ENCODE measurements at places on chromosomes 12 and 14.

GRCh38 chr12:75116646-75117198 lies 92.9 kb downstream of the KCNC2 start:
- no peak for DNase-seq

DNA sequence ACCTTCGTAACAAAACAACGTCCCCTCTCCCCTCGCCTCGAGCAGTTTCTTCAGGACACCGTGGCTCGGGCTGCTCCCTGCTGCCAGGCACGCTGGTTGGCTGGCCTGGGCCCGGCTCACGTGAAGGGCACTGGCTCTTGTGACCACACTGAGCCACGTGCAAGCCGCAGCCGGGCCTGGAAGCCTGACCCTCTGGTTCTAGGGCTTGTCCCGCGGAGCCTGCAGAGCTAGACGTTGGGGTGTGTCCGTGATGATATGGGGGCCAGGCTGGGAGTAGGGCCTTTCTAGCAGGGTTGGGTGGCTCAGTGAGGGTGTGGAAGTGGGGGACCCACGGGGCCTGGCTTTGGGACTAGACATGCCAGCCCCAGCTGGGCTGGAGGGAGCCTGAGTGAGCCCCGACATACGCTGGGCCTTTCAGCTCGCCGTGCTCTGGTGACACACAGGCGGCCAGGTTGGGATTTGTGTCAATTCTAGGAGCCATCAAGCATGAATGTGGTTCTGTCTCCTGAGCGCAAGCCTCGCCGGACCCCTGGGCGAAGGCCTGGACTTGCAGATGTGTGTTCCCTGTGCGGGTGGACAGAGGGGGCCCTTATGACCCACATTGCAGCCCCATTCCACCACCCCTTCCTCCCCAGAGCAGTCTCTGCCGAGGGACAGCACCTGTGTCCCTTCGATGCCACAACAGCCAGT lies 13.6 kb upstream of the AMN start:
- DNase-seq, result no peak

- DNase-seq, result no peak
Observed at GRCh38 chr12:75097003-75097402, 112.6 kb downstream of the KCNC2 start.

DNA sequence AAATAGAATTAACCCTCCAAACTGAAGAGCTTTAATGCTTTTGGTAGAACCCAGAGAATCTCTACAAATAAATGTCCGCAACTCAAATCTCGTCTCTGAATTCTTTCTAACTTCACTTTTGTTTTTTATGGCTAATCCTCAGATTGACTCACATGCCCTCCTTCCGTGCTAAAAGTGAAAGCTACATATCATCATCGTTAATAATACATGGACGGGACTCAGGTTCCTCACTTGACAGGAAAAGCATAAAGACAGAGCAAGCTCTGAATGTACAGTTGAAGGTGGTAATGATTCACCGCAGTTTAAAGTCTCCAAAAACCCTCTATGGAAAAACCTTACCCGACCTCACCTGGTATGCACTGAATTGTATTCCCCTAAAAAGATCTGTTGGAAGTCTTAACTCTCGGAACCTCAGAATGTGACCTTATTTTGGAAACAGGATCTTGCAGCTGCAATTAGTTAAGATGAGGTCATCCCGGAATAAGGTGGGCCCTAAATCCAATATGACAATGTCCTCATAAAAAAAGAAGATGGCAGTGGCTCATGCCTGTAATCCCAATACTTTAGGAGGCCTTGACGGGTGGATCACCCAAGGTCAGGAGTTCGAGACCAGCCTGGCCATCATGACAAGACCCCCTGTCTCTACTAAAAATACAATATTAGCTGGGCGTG lies 147.4 kb upstream of the FOXN3 start:
- no peak for DNase-seq

- DNase-seq, result peak; percentile 46
Observed at GRCh38 chr12:122422730-122423257, 325 bp upstream of the CLIP1 start.

DNA sequence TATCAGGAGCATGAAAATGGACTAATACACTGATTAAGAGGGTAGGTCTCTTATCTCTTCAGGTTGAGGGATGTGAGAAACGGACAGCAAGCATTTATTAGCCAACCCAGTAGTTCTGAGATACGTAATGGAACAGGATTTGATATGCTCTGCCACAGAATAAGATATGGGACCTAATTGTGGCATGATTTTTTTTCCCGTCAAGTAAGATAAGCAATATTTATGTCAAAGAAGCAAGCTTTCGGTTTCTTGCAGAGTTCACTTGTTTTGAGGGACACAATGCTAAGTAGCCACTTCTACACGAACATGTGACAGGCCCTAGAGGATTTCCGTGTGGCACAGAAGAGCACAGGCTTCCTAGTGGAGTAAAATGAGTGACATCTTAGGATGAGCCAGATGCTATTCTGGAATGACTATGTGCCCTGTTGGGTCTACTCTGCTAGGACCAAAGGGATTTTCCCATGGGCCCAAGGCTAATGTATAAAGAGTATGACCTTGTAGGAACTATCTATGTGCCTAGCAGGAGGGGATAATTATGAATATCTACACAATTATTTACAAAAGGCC lies 57.9 kb downstream of the SLC38A1 start:
- DNase-seq, result no peak

DNA sequence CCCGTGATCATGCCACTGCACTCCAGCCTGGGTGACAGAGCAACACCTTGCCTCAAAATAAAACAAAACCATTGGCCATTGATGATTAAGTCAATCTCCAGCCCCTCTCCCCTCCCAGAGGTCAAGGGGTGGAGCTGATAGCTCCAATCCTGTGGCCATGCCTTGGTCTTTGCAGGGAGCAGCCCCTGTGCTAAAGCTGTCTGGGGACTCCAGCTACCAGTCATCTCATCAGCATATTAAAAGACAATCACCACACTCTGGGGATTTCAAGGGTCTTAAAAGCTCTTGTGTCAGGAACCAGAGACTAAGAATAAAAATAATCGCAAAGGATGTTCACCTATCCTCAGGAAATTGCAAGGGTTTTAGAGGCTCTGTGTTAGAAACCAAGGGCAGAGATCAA lies 30.6 kb downstream of the HCAR2 start:
- no peak for DNase-seq

GRCh38 chr12:103373088-103373523 lies 122.7 kb downstream of the C12orf42 start:
- no peak for DNase-seq

DNA sequence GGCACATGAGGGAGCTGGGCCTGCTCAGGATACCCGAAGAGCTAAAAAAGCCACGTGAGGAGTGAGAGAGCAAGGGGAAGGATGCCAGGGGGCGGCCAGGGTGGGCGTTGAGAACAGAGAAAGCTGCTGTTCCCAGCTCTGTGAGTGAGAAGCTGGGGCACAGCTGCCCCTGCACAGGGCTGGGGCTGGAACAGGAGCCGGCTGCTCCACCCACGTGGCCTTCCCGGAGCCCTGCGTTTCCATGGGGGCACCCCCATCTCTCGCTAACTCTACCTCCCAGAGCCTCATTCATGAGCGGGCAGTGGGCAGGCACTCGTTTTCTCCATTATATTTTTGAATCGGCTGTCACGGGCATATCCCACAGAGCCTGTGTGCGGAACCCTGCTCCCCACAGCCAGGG lies 42.7 kb downstream of the RFLNA start:
- DNase-seq, result no peak

DNA sequence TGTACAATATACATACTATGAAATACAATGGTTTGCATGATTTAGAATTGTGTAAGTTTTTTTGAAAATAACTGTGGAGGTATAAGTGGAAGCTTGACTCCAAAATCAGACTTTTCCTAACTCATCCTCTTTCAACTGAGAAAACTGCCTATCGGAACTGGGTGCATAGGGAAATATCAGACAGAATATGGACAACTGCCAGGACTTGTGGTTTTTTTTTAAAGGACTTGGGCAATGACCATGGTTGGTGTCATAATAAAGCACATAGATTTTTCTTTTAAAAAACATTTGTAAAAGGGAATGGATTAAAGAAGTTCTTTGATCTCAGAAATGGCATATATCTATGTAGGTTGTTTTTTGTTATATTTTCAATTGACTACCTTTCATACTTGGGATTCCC lies 53.3 kb upstream of the LRRK2 start:
- DNase-seq, result no peak

DNA sequence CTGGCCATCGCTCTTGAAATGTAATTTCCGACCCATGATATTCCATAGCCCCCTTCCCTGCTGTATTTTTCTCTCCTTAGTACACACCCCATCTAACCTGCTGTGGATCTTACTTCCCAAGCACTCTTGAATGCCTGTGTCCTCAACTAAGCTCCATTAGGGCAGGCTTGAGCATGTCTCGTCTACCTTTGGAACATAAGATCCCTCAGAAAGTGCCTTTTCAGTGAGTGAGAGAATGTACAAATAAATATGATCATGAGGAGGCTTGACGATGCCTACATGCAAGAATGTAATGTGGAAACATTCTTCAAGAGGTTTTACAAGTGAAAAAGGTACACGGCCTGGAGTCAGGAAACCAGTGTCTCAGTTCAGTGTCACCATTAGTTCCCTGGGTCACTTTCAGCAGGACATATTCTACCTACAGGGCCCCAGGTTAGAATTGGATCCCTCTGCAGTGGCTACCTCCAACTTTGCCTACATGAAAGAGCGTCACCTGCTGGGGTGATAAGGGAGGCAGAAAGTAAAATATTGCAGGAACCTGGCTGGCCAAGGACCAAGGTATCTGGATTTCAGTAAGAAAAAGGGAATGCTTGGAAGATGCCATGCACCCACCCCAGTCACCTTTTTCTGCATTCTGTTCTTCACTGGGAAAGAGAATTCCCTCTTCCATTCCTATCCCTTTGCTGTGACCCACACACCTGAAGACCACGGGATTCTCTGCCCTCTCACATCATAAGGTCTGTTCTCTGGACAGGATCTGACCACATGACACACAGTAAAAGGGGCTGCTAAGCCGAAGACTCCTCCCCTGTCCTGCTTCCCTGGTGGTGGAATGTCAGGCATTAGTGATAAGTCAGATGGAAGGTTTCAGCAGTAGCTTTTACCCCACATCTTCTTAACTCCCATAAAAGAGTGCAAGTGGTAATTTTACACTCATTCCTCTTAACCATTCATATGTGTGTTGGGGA lies 24.6 kb upstream of the SERPINA1 start:
- DNase-seq, result no peak

- DNase-seq, result peak; percentile 41
Observed at GRCh38 chr14:77459072-77459723, 1.3 kb downstream of the AHSA1 start.
